ENCODE measurements at places on chromosomes 3 and 15. TPM values are rescaled to one million over a fixed set of nuclear protein-coding genes. Genes with fewer than 3 reads are reported as not detected.

DNA sequence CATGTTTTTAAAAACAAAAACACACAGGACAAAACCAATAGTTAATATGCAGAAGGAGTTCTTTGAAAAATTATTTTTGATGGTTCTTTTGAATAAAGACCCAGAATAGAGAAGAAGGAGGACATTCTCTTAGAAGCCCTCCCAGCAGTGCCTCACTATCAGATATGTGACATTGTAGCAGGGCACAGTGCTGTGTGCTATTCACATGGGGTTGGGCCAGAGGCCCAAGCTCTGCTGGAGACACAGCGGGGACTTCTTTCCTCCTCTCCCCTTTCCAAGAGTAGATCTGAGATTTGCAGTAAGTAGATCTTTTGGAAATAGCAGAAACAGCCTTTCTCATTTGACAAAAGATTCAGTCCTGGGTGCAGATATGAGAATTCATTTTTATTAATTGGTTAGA lies 6.3 kb downstream of the GYG1 start:
- no peak for DNase-seq

- no peak for DNase-seq
Measured at GRCh38 chr15:82536409-82537350, 3.6 kb downstream of the RPS17 start.

DNA sequence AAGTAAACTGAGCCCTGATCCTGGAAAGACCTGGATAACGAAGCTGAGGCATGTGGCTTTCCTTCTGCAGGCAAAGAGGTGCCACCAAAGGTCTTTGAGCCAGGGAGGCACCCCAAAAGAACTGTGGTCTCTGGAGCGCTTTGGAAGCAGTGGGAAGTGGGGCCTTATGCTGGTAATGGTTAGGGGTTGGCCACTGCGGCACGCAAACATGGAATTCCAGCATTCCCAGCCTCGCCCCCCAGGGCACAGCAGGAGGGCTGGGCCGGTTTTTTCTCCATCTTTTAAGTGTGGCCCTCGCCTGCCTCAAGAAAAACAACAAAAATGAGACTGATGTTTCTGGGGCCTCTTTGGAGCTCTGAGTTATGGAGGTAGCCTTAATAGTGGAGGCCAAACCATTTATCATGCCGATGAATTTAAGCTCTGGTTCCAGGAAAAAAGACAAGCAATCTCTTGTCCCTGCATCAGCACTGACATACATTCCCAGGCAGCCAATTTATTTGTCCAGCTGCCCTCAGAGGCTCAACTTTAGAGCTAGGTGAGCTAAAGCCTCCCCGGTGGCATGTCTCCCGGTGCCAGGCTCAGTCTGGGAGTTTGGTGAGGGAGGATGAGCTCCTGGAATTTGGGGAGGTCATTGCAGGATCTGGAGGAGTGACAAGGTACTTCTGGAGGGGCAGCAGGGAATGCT lies 109.0 kb downstream of the TLE3 start:
- DNase-seq = no peak

DNA sequence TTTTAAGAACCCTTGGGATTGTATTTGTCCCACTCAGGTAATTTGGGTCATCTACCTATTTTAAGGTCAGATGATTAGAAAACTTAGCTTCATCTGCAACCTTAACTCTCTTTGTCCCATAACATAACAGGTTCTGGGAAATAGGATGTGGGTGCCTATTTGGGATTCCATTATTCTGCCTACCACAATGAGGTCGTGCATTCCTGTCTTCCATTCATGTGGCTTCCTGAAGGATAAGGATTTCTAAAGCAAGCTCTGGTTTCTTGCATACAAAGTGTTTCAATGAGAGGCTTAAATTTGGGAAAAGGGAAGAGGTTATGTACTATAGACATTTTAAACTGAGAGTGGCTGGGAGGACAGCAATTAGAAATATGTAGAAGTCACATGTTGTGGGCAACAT lies 190.3 kb downstream of the MCTP2 start:
- DNase-seq = no peak

ZPLD1 gene
- not detected for total RNA-seq

HRG gene
- total RNA-seq = not detected

TMCO5A gene
- not detected for total RNA-seq
